Fibroblast of gingiva (primary cell): ENCODE measurements at places on chromosomes 4 and X.

DNA sequence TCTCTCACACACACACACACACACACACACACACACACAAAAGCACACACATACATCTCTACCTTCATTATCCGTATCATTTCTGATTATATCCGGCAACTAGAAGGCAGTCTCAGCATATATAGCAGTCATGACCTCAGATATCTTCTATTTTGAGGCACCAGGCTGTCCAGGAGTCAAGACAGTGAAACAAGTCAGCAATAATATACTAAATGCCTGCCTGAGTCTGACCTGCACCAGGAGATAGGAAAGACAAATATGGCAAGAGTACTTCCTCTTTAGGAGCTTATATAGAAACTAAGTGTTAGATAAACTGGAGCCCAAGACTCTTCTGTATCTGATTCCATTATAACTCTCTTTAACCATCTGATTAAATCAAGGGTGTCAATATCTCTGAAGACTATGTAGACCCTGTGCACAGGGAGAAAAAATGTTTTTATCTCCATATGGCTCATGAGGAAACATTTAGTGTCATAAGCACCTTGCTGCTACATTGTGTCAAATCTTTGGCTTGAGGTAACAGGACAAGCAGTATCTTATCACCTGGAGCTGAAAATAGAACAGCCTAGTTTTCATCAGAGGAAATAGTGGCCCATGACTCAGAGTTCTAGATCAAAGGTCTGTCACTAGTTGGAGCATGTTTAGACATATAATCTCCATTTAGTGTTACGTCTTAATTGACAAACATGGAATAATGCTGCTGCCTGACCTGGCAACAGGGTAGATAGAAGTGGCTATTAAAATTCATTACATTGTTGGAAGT is 27.0 kb upstream of the FAM47B start:
- DNase-seq: no peak

GRCh38 chr4:78297116-78297800 is 240.1 kb downstream of the FRAS1 start:
- DNase-seq: peak; percentile 80

- DNase-seq: no peak
Observed at GRCh38 chr4:163768014-163768413, 273.5 kb downstream of the TMA16 start.

GRCh38 chrX:48890934-48891401 is 6.6 kb downstream of the TIMM17B start:
- DNase-seq: no peak

DNA sequence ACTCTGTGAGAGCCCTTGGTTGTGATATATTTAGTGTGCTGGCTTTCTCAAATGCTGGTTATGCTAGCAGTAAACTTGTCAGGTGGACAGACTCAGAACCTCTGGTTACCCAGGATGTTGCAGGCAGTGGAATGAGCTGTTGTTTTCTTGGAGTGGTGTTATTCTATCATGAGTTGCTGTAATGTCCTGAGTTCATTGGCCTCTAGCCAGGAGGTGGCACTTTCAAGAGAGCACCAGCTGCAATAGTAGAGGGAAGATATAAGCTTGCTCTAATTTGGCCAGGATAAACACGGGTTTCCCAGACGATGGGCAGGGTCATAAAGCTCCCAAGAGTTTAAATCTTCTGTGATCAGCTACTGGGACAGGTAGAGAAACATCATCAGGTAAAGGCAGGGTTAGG is 95.0 kb upstream of the UBQLN2 start:
- no peak for DNase-seq

DNA sequence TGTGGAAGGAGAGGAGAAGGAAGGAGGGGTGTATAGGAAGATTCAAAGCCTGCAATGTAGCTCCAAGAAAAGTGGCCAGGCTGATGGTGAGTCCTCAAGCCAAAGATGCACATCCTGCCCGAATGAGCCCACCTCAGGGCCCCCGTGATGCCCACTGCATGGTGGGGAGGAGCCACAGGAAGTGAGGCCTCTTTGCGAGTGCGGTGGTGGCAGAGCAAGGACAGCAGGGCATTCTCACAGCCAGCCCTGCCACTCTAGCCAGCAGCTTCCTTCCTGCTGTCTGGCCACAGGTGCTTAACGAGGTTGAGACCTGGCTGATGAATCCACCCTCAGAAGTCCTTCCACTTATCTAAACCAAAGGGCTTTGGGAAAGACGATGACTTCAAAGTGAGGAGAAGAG is 55.8 kb downstream of the BCOR start:
- DNase-seq: no peak

DNA sequence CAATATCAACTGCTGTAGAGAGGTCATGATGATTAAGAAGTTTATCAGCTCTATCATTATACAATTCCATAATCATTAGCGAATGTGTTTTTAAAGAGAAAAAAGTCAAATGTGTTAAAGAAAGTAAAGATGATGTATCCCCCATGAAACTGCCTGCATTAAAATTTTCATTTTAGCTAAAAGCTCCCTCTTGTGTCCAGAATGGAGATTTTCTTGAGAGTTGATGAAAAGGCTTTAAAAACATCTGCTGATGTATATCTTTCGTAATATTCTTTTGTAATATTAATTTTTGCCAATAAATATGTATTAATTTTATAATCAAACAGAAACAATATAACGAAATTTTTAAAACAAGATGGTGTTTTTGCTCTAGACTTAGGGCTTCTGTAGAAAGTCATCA is 52.1 kb upstream of the LHFPL1 start:
- no peak for DNase-seq

DNA sequence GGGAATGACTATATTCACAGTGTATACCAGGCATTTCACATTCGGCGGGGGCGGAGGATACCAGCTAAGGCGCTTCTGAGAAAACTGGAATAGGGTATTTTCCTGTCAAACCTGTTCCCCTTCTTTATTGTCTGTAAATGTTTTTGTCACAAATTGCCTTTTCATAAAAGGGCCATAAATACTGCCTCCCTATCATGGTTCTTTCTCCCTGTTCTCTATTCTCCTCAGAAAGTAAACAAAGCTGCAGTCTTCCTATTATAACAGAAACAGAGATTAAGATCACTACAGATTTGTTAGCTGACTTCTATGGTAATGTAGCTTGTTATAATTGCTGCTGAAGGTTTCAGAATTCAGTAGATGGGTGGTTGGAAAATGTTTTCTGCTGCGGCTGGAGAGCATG is 32.2 kb downstream of the MID2 start:
- no peak for DNase-seq

DNA sequence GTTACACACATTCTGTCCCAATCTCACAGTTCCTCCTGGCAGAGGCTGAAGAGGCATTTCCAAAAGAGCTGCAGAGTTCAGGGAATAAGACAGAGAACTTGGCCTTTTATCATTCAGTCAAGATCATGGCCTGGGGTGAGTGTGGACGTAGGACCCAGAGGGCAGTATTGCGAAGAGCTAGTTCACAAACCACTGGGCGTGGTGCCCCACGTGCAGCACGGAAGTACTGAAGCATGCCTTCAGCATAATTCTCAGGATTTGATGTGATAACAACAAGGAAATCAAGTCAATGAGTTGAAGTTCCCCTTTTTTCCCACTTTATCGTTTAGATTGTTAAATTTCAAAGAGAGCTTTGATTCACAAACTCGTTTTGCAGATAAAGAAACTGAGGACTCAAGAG is 117.7 kb downstream of the RELL1 start:
- DNase-seq: no peak
